ENCODE measurements at places on chromosomes 2 and 18.

GRCh38 chr2:53129851-53130250 lies 637.8 kb upstream of the CHAC2 start:
- no peak for DNase-seq

GRCh38 chr2:211981451-211981850 lies 557.2 kb downstream of the ERBB4 start:
- DNase-seq = no peak

- no peak for DNase-seq
Measured at GRCh38 chr18:70463085-70463484, 174.2 kb downstream of the SOCS6 start.

DNA sequence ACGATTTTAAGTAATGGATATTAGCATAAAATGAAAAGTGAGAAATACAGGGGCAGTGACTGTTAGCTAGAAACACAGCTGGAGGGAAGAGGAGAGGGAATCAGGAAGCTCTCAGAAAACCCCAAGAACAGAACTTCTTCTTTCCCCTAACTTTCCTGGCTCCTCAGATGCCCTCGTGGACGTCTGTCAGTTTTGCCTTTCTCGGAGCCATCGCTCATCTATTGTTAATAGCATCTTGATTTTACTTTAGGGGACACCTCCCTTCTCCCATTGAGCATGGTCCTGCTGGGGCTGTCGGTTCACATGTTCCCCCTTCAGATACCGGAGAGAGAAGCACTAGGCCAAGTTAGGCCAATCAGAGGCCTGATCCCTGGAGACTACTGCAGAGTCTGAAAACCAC lies 2.3 kb upstream of the PLEK start:
- no peak for DNase-seq

- DNase-seq = no peak
Measured at GRCh38 chr18:63617049-63617914, 26.8 kb downstream of the SERPINB4 start.

- DNase-seq = no peak
Measured at GRCh38 chr2:117126656-117127055, 687.8 kb upstream of the DDX18 start.

- DNase-seq = no peak
Measured at GRCh38 chr2:240123821-240124650, 12.1 kb downstream of the COPS9 start.
